Activated T-helper 2 cell treated with anti-CD3 and anti-CD28 coated beads, Interferon-gamma antibody, Interleukin-2, Interleukin-4, amounts not matched to agents 10 μg/mL and 5 μg/mL and 100 μg/mL, durations not matched to agents 14 hours and 24 hours and 36 hours (primary cell): ENCODE measurements at places on chromosomes 11 and 22. TPM values are rescaled to one million over a fixed set of nuclear protein-coding genes. Genes with fewer than 3 reads are reported as not detected.

GRCh38 chr11:121563900-121564822 is 111.4 kb upstream of the SORL1-AS1 start:
- DNase-seq = no peak

Gene CARNS1
- 0.51 and 0.68 TPM in 2 replicates for total RNA-seq

GRCh38 chr22:26477341-26477731 is 6.2 kb downstream of the HPS4 start:
- no peak for DNase-seq

DNA sequence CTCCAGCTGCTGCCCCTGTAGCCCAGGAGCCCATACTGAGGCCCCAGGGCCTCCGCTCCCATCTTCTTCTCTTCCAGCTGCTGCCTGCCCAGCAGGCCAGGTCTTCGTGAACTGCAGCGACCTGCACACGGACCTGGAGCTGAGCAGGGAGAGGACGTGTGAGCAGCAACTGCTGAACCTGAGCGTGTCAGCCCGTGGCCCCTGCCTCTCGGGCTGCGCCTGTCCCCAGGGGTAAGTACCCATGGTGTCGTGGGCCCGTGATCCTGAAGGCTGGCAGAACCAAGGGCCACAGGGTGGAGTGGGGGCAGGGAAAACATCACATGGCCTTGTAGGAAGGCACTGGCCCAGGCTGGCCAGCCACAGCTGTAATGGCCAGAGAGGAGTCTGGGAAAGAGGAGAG is 31.2 kb downstream of the OTOG start:
- DNase-seq = no peak
